ENCODE measurements at places on chromosomes 1 and 21.
A peak's percentile ranks its signal among the peaks of the same experiment; 100 is the strongest.

DNA sequence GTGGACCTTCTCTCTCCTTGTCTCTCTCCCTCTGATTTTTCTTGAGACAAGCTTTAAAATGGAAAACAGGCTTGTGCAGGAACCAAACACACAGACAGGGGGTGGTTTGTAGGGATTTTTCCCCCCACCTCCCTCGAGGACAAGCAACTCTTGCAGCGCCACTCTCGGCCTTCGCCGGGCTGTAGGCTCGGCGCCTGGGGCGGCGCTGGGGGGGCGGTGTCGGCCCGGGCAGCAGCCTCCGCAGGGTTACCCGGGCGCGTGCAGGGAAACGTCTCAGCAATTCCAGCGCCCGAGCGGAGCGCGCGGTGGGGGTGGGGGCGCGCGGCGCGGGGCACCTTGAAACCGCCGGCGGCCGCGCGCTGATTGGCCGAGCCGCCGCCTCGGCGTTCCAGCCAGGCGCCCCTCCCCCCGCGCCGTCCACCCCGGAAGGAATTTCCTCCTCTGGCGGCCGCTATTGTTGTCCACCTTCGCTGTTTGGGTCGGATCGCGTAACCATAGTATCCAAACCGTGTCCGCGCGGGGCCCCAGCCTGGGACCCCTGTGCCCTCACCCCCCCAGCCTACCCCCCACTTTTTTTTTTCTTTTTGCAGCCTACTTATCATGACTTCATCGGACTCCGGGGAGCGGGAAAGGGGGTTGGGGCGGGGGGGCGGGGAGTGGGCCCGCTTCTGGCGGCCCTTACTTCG lies 59.8 kb upstream of the ACOT11 start:
- DNase-seq = peak; percentile 70

DNA sequence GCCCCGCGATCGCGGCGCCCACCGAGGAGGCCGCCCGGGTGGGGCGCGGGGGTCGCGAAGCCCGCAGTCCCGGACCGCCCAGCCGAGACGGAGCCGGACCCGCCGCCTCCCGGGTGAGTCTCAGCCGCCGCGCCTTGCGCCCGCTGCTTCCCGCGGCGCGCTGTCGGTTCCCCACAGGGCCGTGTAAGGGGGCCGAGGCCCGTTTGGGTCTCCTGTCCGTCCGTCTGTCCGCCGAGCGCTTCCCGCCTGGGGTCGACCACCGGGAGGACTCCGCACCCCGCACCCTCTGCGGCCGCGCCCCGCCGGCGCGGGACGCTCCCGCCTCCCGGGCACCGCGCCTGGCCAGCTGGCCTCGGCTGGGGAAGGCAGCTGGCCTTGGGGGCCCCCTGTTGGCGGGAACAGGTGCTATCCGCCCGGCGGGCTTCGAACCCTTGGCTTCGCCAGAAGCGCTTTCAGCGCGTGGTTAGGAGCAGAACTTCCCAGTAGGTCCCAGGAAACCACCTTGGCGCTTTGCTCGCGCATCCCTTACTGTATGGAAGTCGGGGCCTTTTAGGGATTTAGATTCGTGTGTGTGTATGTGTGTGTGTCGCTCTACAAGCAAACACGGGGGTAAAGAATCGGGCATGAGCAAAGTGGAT lies 414 bp downstream of the TMEM51 start:
- DNase-seq = no peak

- DNase-seq = no peak
These were observed 36.1 kb upstream of the CACYBP start for GRCh38 chr1:174963529-174964125.

DNA sequence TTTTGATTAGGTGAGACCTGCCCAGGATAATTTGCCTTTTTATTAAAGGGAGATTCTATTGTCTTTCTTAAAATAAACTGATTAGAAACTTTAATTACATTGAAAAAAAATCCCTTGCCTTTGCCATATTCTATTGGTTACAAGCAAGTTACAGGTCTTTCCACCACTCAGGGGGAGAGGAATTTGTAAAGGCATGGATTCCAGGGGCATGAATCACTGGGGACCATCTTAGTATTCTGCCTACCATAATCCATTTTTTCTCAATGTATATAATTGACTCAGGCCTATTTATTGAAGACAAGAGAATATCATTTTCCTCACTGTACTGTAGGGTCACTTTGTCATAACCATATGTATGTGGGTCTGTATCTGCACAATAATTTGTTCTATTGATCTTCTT lies 124.3 kb upstream of the PDE4B start:
- DNase-seq = no peak

DNA sequence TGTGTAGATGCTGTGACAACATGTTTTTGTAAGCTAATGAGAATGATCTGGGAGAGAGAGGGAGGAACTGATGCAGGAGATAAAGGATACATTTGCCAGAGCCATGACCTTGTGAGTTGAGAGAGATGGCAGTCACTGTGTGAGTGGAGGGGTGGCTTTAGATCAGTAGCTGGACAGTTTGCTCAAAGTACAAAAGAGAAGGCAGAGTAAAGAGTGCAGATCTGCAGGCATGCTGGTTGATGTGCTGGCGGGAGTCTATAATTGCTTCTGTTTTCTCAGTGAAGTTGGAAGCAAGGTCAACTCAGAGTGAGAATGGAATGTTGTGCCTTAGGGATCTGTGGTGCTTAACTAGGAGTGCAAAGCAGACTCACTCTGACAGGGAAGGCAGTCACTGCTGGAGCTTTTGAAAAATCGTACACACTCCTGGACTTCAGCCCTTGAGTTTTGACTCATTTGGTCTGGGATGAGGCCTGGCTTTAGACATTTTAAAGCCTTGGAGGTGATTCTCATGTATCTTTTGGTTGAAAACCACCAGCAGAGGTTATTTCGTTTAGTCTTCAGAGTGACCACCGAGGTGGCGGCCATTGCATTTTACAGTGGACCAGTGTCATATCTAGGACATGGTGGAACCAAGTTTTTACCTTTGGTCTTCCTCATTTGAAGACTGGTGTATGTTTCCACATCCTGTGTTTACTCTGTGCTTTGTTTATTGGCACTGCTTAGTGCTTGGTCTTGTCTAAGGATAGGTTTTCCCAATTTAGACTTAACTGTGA lies 49.6 kb downstream of the MTR start:
- DNase-seq = no peak

- no peak for DNase-seq
These were observed 1.9 kb upstream of the MYBPH start for GRCh38 chr1:203177470-203178039.

DNA sequence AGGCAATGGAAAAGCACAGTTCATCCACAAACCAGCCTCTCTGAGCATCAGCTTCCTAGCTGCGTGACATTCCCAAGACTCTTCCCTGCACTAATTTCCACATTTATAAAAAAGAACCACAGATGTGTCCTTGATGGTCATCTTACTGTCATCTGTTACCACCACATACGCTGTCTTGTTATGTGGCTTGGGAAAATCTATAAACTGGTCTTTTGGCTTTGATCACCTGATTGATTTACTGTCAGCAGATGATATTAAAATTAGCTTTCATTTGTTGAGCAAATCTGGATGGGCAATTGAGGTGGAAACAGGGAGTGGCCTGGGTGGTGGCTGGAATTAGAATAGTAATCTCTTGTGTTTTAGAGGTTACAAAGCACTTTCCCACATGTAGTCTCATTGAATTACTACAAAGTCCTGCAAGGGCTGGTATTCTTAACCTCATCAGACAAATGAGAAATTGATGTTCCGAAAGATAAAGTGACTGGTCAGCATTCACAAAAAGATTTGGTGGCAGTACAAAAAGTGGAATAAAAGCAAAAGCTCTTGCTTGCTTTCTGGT lies 231.7 kb upstream of the SGIP1 start:
- no peak for DNase-seq

DNA sequence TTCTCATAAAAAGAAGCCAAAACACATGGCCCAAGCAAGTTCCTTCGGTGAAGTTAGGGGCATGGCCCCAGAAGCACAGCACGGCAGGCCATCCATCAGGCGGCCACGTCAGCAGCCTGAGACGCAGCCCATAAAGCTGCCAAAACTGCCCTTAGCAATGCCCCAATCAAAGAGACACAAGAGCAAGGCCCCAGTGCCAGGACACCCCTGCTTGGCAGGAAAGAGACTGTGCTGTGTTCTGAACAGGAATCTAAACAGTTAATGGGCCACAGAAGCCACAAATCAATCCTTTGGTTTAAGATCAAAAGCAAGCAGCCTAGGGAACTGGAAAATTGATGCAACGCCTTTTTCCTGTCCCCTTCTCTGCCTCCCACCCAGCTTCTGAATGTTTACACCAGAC lies 497.0 kb upstream of the USP24 start:
- DNase-seq = no peak

DNA sequence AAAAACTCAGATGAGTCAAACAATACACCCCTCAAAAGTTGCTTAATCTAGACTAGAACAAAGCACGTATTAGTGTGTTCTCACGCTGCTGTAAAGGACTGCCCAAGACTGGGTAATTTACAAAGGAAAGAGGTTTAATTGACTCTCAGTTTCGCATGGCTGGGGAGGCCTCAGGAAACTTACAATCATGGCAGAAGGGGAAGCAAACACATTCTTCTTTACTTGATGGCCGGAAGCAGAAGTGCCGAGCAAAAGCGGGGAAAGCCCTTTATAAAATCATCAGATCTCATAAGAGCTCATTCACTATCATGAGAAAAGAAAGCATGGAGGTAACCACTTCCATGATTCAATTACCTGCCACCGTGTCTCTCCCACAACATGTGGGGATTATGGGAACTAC lies 10.1 kb downstream of the JAM2 start:
- no peak for DNase-seq

GRCh38 chr1:168614235-168614634 lies 37.8 kb downstream of the XCL1 start:
- DNase-seq = no peak

GRCh38 chr1:215569986-215570824 lies 3.1 kb downstream of the KCTD3 start:
- no peak for DNase-seq

DNA sequence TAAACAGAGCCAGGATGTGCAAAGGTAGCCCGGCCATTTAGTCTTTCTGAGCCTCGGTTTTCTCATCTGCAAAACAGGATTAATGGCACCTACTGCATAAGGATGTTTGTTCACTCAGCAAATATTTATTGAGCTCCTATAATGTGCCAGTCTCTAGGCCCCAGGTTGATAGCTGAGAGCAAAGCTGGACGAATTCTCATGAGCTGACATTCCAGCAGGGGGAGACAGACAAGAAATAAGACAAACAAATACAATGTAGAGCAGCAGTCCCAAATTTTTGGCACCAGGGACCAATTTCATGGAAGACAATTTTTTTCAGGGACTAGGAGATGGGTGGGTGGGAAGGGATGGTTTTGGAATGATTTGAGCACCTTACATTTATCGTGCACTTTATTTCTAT lies 74.3 kb upstream of the PAX7 start:
- DNase-seq = no peak

- no peak for DNase-seq
These were observed 109.2 kb downstream of the FAM78B start for GRCh38 chr1:166057650-166058049.

All from activated CD4-positive, alpha-beta T cell treated with anti-CD3 and anti-CD28 coated beads, Interleukin-2, amount 50 U/mL, for 1 hour (primary cell).